ENCODE measurements at places on chromosomes 4 and X. TPM values are rescaled to one million over a fixed set of nuclear protein-coding genes. Genes with fewer than 3 reads are reported as not detected.

ZFP92 gene
- polyA plus RNA-seq = 0.78 TPM

DNA sequence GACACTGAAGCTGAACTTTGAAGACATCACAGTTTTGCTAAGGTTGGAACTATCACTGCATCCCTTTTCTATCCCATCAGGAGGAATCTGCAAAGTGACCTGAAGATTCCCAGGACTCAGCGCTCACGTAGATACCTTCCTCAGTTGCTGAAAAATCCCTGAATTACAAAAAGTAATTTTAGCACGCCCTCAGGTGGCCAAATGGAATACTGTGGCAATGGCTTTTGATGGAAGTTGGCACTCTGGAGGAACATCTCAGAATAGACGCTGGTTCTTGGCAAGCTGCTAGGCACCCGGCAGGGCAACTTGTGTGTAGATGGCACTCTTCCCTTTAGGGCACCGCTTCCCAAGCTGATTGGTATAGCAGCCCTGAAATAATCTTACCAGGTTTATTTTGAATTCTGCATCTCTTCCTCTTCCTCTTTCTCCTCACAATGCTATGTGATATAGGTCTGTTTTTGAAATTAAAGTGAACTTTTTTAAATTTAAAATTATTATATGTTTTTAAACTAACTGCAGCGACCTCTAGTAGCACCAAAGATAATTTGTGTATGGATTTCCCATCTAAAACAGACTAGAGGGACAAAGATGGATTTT lies 16.3 kb upstream of the ESX1 start:
- DNase-seq = no peak

GRCh38 chrX:13535376-13536165 lies 33.8 kb upstream of the EGFL6 start:
- no peak for DNase-seq

GRCh38 chr4:137700072-137700471 lies 167.8 kb upstream of the PCDH18 start:
- no peak for DNase-seq

GRCh38 chrX:40291553-40291952 lies 193.8 kb upstream of the BCOR start:
- DNase-seq = no peak

GRCh38 chr4:24704149-24704548 lies 91.2 kb upstream of the SOD3 start:
- DNase-seq = no peak

- no peak for DNase-seq
Measured at GRCh38 chr4:87654487-87655044, 4.5 kb downstream of the DMP1 start.
